SJCRH30 (cell line): ENCODE measurements at places on chromosomes 13 and 19.

DNA sequence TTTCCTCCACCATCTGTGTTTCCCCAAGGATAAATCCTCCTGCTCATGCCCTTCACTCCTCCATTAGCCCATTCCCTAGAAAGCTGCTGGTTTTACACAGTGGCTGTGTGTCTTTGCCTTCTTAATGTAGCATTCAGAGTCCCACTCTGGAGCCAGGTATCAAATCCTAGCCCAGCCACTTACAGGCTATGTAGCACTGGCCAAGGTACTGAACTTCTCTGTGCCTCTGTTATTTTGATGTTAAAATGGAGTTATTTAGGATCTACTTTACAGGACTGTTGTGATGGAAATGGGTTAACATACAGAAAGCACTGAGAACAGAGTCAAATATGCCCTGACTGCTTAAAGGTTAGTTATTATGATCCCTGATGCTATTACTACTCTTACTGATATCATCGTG, 1.5 kb upstream of the ZSCAN4 start:
- no peak for DNase-seq
- H3K4me3 ChIP-seq = no peak overlapping the region
- H3K27me3 ChIP-seq = no peaks in the 10 kb centered on the region
- H3K4me1 ChIP-seq = peaks cover 5% of the 10 kb centered on the region; the same call in 1 of the 2 replicates
- no peak overlapping the region for H3K27ac ChIP-seq

GRCh38 chr13:30892966-30893365, 13.1 kb upstream of the MEDAG start:
- H3K4me1 ChIP-seq = no peaks in the 10 kb centered on the region
- no peak overlapping the region for H3K27ac ChIP-seq
- no peak overlapping the region for H3K4me3 ChIP-seq
- peak; percentile 45 for DNase-seq

- no peak overlapping the region for H3K4me3 ChIP-seq
- H3K27ac ChIP-seq = no peak overlapping the region
- no peaks in the 10 kb centered on the region for H3K36me3 ChIP-seq
Observed at GRCh38 chr13:21917086-21918015, 246.5 kb downstream of the FGF9 start.

GRCh38 chr13:98158172-98158899, 15.4 kb downstream of the FARP1 start:
- no peaks in the 10 kb centered on the region for H3K27me3 ChIP-seq
- H3K4me1 ChIP-seq = peaks cover 19% of the 10 kb centered on the region
- 0 out of 2 replicates have a peak, but pooled peaks cover 4% of the 10 kb centered on the region for H3K36me3 ChIP-seq
- H3K4me3 ChIP-seq = no peak overlapping the region
- DNase-seq = peak; percentile 88

- no peak overlapping the region for H3K27ac ChIP-seq
- H3K4me1 ChIP-seq = no peaks in the 10 kb centered on the region
- no peak overlapping the region for H3K4me3 ChIP-seq
- no peaks in the 10 kb centered on the region; the same call in 1 of the 2 replicates for H3K36me3 ChIP-seq
- DNase-seq = no peak
- no peaks in the 10 kb centered on the region for H3K27me3 ChIP-seq
Observed at GRCh38 chr19:33032218-33032781, 32.4 kb downstream of the RHPN2 start.

DNA sequence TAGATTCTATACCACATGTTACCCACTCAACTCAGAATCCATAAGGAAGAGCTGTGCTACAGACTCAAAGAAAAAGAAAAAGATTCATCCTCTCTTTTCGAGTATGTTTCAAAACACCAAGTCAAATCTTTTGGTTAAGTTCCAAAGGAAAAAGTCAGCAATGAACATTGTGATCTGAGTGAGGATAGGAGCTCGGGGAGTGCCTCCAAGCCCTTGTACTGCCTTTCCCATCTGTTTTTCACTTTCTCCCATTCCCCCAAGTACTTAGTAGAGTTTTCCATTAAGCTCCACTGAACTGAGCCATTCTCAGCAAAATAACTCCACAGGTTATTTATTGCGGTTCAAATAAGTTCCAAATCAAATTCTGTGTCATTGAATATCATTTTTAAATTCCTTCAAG, 47.7 kb upstream of the MAB21L1 start:
- no peaks in the 10 kb centered on the region for H3K36me3 ChIP-seq
- no peak overlapping the region for H3K4me3 ChIP-seq
- no peak overlapping the region for H3K27ac ChIP-seq
- H3K27me3 ChIP-seq = no peaks in the 10 kb centered on the region
